ENCODE measurements at places on chromosomes 13 and 19.

DNA sequence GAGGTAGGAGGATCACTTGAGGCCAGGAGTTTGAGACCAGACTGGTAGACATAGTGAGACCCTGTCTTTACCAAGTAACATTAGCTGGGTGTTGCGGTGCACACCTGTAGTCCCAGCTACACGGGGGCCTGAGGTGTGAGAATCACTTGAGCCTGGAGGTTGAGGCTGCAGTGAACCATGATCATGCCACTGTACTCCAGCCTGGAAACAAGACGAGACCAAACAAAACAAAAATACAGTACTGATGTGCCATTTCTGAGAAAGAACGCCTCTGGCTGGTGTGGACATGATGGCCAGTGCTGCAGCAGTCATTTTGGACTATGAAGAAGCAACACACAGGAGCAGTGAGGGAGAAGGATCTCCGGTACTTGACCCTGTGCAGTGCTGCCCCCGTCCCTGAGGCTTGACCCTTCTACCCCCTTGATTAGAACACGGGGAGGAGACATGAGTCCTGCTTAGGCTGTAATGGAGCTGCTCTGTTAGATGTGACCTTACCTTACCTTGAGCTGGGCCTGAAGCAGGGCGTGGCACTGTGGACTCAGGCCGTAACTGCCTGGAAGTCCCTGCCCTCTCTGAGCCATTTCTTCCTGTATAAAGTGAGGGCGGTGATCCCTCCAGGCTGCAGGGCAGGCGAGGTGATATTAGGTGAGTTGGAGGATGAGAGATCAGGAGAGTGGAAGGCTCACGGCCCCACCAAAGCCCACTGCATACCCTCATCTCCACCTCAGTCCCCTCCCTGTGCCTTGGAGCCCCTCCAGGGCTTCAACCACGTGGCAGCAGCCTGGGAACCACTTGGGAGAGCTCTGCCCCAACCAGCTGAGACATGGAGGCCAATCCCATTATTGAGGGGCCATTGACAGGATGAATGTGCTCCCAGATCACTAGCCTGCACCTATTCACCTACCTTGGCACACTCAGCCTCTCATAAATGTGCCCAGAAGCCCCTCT, 5.9 kb downstream of the RPL18A start:
- no peak for DNase-seq

GRCh38 chr13:43139921-43140320, 116.5 kb downstream of the DNAJC15 start:
- DNase-seq: no peak

GRCh38 chr13:41408746-41409145, 48.6 kb upstream of the RGCC start:
- no peak for DNase-seq

- DNase-seq: peak; percentile 60
Measured at GRCh38 chr19:12792051-12792852, 966 bp downstream of the JUNB start.

DNA sequence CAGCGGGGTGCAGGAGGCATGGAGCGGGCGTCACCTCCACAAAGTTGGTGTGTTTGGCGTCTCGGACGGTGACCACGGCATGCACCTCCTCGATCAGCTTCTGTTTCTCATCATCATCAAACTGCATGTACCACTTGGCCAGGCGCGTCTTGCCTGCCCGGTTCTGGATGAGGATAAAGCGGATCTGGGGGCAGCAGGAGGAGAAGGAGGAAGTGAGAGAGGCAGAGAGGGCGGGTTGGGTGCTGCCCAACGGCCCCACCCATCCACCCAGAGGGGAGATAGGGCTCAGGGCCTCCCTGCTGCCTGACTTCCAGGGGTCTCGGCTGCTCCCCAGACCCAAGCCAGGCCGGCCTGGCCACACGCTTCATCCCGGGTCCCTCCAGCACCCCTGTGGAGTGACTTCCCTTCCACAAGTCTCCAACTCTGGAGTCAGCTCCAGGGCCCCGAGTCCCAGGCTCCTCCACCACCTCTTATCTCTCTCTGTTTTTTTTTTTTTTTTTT, 4.6 kb downstream of the AP2S1 start:
- no peak for DNase-seq

DNA sequence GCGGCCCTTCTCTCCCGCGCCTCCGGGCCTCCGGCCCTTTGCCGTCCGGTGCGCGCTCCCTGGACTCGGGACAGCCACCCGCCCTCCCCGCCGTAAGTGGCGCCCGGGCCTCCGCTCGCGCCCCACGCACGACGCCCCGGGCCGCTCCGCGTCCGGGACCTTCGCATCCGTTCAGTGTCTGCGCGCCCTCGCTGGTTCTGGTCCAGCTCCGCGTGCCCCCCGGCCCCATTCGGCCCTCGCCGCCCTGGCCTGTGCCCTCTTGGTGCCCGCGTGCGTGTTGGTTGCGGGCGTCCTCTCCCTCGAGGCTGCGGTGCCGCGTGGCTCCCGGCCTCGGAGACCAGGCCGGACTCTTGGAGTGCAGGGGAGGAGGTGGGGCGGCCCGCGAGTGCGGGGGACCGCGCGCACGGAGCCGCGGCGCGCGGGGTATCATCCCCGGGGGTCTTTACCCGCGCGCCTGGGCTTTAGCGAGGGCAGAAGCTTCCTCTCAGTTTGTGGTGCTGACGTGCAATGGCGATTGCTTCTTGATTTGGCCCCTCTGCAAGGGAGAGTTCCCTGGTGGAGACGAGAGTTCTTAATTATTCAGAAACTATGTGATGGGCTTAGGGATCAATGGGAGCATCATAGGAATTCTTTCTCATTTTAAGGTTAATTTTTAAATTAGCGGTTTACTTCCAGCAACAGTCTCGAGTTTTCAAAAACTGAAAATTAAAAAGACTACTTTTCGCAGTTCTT, 757 bp downstream of the WASF3 start:
- peak; percentile 13 for DNase-seq

DNA sequence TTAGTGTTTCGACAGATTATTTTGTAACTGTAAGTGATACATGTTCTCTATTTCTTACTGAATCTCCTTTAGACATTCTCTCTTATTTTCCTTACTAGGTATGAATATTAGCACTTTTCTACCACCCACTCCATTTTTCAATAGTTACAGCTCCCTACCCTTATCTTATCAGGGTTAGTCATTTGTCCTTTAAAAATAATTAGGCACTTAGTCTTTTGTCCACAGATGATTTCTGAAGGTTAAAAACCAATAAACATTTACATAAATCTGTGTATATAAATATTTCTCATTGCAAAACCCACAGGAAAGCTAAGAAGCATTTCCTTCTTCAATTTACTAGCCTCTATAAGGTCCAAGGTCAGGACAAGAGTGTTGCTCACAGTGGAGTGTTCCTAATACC, 624.1 kb upstream of the MIR17HG start:
- no peak for DNase-seq

DNA sequence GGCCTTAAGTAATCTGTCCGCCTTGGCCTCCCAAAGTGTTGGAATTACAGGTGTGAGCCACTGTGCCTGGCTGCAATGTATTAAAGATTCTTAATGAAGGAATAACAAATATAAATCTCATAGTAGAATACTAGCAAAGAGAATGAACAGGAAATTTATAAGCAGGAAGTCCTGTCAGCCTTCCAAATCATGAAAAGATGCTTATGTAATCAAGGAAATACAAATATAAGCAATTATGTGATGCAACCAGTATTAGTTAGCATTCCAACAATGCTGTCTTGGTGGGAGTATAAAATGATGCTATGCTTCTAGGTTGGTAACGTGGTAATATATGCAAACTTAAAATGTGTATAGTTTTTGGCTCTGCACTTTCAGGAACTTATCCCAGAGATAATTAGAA, 133.8 kb downstream of the PDS5B start:
- peak; percentile 80 for DNase-seq

GRCh38 chr13:27091451-27091850, 80.2 kb downstream of the USP12 start:
- DNase-seq: no peak

DNA sequence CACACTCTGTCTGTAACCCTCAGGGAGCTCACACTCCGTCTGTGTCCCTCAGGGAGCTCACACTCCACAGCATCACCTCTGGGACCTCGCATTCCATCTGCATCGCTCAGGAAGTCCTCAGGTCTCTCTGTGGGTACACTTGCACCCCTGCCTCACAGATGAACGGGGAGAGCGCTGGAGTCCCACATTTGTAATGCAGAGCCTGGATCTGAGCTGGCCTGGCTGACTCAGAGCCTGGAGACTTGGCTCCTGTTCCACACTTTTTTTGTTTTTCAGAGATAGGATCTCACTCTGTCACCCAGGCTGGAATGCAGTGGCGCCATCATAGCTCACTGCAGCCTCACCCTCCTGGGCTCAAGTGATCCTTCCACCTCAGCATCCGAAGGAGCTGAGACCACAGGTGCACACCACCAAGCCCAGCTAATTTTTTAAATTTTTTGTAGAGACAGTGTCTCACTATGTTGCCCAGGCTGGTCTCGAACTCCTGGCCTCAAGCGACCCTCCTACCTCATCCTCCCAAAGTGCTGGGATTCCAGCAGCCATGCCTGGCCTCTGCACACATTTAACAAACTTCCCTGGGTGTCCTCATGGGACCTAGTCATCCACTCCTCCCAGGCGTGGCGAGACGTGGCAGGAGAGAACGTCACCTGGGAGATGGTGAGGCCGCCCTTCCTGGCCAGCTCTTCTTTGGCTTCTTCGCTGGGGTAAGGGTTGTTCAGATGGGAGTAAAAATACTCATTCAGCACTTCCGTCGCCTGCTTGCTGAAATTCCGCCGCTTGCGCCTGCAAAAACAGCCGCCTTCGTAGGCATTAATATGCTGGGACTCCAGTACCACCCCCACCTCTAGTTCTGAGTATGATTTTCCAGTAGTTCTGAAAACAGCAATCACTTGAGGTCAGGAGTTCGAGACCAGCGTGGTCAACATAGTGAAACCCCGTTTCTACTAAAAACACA, 31.0 kb downstream of the CILP2 start:
- peak; percentile 16 for DNase-seq

DNA sequence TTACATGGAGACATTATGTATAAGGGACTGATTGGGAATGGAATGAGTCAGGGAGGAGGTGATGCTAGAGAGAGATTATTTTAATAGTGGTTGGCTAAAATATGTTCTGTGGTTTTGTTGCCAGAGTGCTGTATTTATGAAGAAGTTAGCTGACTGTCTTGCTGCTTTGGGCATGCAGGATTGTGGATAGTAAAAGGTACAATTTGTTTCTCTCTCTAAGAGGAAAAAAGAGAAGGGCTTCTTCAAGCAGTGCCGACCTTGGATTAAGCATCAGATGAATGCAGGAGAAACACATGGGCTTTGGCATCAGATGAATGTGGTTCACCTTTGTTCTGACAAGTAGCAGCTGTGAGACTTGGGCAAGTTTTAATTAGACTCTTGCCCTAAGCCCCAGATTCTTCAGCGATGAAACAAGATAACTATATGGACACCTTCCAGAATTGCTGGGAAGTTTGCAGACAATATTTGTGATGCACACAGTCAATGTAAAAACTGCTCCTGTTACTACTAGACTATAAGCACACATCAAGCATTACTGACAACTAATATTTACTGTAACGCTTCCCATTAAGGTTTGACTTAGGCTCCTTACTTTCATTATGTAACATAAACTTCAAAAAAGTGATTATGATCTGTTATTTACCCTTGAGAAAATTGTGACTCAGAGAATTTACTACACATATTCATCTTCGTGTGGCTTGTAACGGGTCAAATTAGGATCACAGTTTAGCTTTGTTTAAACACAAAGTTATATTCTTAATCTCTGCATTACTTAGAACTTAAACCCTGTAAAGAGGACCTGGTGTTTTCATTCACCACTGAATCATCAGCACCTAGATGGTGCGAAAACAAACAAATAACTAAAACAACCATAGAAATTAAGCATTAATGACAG, 824.0 kb downstream of the PCDH9 start:
- peak; percentile 53 for DNase-seq

DNA sequence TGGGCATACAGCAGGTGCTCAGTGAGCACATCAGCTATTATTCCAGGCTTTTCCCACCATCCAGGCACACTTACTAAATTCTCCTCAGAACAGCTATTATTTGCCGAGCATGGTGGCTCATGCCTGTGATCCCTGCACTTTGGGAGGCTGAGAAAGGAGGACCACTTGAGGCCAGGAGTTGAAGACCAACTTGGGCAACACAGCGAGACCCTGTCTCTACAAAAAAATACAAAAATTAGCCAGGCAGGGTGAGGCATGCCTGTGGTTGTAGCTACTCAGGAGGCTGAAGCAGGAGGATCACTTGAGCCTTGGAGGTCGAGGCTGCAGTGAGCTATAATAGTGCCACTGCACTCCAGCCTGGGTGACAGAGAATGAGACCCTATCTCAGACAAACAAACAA, 35.4 kb downstream of the PTPRS start:
- no peak for DNase-seq
